Activated gamma-delta T cell treated with anti-CD3 and anti-CD28 coated beads, Interleukin-2, amount 50 U/mL, for 16 hours (primary cell): ENCODE measurements at places on chromosomes 5 and 9.

- no peak for DNase-seq
These were observed 149.7 kb upstream of the COL5A1 start for GRCh38 chr9:134491856-134492255.

- DNase-seq: no peak
These were observed 497.9 kb downstream of the ARHGEF28 start for GRCh38 chr5:74123929-74124328.

DNA sequence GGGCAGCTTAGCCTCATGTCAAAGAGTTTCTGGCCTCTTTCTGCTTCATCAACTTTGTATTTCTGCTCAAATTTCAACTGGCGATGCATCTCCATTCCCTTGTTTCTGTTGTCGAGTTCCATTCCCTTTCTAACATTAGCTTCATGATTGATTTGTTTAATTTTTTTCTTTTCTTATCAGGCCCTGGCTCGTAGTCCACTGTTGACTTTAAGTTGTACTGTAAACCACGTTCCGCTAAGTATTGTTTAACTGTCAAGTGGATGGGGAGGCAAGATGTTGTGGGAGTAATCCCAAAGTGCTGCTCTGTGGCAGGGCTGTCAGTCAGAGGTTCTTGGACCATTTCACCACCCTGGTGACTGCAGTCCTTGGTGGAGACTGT is 309.1 kb downstream of the PSAT1 start:
- DNase-seq: no peak

GRCh38 chr9:93357649-93358048 is 93.8 kb upstream of the FAM120A start:
- no peak for DNase-seq

- no peak for DNase-seq
These were observed 72.0 kb downstream of the ZNF474 start for GRCh38 chr5:122201365-122201764.

GRCh38 chr9:94675008-94675881 is 35.9 kb upstream of the FBP1 start:
- DNase-seq: no peak

DNA sequence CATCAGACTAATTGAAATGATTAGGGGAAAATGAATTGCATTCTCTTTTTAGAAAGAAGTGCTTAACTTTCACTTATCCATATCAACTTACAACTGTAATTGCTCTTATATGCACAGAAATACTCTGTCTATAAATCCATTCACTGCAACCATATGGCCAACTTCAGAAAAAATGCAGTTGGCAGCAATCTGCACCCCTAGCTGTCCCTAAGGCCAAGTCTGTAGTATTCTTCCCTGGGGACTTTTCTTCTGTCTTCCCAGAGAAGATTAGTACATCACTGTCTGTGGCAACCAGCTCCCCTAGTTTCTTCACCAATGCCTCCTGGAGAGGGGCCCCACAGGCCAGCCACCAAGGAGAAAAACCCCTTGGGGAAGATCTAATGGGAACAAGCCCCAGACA is 45.4 kb downstream of the ABCA1 start:
- no peak for DNase-seq

- DNase-seq: no peak
These were observed 65.8 kb downstream of the MCCC2 start for GRCh38 chr5:71652803-71653543.

GRCh38 chr9:90127923-90128322 is 514.7 kb downstream of the DIRAS2 start:
- no peak for DNase-seq

GRCh38 chr5:82884821-82885471 is 192.2 kb downstream of the TMEM167A start:
- DNase-seq: no peak

DNA sequence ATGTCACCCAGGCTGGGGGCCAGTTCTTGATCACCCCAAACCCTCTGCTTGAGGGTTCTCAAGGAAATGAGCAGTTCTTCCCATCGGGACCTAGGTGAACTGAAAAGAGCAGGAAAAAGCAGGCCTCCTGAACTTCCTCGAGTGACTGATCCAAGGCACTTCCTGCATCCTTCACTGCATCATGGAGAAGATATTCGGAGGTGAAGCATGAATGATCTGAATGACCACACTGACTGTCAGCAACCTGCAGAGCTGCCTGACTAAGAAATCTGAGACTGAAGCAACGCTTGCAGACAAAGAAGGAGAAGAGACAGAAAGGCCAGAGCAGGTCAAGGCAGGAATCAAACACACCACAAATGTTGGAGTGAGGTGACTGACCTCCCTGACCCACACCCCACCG is 420.2 kb downstream of the AGTPBP1 start:
- DNase-seq: no peak

DNA sequence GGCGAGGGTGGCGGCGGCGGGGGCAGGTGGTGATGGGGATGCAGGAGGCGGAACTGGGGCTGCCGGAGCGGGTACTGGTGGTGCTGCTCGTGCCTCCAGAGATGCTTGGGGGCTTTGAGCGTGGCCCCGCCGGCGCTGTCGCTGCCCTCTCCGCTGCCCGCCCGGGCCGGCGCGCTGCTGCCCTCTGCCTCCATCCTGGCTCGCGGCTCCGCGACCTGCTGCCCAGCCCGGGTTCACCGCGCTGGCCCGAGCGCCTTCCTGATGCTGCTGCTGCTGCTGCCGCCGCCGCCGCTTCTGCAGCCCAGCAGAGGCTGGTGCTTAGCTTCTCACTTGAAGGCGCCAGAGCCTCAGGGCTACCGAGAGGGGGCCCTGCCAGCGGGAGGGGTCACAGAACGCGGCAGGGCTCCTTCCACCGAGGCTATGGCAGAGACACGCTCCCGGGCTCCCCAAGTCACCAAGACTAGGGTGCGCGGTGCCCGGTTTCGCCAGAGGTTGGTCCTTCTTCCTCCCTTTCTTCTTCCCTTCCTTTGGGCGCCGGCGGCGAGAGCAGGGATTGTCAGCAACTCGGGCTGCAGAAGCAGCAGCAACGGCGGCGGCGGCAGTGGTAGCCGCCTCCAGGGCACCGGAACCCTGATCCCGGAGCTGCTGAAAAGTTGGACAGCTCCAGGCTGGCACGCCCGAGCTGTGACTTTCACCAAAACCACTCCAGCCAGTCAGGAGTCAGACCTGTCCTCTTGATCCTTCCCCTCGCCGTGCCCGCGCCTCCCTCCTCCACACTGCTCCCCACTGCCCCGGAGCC is at the start of gene PDE4D:
Gene PDE4D (minus strand): TSS at position 298 of the 799 bp plus-strand sequence.
- DNase-seq: no peak

GRCh38 chr9:25975667-25976066 is 297.4 kb upstream of the TUSC1 start:
- no peak for DNase-seq

DNA sequence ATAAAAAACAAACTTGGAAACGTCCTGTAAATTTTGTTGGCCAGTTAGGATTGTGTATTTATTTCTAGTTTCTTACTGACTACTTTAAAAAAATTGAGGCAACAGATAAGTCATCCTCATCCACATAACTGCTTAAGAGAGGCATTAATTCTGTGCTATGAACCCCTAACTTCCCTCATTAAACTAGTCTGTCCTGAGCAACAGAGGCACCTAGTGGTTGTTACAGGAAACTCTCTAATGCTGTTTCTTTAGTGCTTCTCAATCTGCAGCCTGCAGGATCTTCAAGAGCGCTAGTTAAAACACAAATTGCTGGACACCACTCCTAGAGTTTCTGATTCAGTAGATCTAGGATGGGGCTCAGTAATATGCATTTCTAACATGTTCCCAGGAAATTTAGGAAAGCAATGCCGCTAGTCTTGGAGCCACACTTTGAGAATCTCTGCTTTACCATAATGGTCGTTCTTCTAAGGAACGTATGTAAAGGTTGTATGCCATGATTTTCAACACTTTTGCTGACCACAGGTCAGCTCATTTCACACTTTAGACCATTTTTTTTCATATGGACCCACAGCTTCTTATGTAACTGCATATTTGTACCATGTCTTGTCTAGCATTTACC is 410.1 kb upstream of the SMARCA2 start:
- DNase-seq: no peak

DNA sequence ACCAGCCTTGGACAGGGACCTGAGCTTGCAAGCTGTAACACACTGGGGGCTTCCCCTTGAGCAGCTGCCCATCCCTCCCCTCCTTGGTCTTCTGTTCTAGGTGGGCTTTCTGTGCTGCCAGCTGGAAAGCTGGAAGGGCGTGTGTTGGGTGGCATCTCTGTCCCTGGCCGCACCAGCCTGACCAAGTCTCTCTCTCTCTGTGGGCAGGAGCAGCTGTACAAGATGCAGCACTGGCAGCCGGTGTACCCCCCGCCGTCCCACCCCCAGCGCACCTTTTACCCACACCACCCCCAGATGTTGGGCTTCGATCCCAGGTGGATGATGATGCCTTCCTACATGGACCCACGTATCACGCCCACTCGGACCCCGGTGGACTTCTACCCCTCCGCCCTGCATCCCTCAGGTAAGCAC is 32.1 kb upstream of the POMT1 start:
- no peak for DNase-seq

GRCh38 chr5:169646856-169647255 is 9.8 kb downstream of the DOCK2 start:
- no peak for DNase-seq

GRCh38 chr5:149277801-149278200 is 6.1 kb downstream of the AFAP1L1 start:
- DNase-seq: no peak

GRCh38 chr5:95401626-95402025 is 10.5 kb downstream of the FAM81B start:
- no peak for DNase-seq

DNA sequence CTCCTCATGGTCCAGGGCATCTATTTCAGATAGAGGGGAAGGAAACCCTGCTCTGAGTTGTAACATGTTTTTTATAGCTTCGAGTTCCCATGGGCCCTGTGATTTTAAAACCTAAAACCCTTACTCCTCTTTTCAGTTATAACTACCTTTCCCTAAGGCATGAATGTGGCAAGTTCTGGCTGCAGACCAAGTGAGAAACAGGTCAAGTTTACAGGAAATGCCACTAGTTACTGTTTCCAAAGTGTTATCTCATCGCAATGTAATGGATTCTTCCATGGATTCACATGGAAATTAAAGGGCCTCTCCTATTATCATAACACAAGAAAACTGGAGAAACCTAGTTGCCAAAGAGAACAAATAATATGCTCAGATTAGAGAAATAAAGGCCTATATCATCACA is 574.5 kb upstream of the GRAMD2B start:
- DNase-seq: no peak

DNA sequence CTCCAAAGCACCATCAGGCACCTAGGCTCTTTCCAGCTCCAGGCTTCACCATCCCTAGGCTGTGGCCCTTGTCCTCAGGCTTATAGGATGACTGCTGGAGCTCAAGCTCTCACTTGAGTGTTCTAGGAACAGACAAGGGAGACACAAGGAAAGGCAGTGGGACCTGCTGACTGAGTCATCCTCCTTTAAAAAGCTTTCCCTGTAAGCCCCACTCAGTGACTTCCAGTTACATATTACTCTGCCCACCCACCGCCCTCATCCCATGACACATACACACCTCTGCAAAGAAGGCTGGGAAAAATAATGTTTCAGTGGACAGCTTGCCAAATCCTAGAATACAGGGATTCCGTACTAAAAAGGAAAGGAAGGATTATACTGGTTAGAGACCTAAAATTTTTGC is 154.2 kb upstream of the ZNF366 start:
- no peak for DNase-seq

DNA sequence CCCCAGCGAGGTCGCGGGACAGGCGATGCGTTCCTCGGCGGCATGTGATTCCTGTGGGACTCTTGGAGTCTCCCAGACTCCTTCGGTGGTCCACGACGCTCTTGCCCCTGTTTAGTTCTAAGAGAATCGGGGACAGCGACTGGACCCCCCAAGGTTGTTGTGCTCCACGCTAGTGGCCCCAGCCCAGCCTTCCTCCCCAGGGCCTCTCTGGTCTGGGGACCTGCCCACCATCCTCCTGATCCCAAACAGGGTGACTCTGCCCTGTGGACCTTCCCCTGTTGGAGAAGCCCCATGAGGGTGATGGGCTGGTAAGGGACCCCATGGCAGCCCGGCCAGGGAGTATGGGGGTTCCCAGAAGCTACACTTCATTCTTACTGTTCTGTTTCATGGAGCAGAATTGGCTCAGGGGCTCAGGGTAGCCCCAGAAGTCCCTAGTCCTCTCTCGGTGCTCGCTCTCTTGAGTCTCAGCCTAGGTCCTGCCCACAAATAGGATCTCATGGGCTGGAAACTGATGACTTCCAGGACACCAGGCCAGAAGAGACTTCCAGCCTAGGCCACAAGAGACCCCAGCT is 880 bp downstream of the CARD19 start:
- DNase-seq: no peak

- DNase-seq: no peak
These were observed 50.9 kb upstream of the ANKH start for GRCh38 chr5:14922456-14922855.

GRCh38 chr5:121982893-121983285 is 21.1 kb downstream of the SRFBP1 start:
- DNase-seq: no peak

DNA sequence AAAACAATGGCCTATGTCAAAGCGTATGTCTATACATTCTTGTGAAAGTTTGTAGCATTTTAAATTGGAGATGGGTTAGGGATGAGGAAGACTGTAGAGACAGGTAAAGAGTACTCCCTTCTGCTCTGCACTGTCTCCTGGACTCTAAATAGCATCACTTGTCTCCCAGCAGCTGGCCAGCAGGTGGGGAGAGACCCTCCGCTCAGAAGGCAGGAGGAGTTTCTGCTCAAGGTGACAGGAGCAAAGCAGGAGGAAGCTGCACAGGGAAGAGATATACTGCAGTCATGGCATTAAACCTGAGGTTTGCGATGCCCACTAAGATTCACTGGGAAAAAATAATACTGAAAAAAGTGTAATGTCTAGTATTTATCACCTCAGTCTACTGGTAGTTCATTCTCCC is 10.7 kb upstream of the ASTN2 start:
- DNase-seq: no peak

DNA sequence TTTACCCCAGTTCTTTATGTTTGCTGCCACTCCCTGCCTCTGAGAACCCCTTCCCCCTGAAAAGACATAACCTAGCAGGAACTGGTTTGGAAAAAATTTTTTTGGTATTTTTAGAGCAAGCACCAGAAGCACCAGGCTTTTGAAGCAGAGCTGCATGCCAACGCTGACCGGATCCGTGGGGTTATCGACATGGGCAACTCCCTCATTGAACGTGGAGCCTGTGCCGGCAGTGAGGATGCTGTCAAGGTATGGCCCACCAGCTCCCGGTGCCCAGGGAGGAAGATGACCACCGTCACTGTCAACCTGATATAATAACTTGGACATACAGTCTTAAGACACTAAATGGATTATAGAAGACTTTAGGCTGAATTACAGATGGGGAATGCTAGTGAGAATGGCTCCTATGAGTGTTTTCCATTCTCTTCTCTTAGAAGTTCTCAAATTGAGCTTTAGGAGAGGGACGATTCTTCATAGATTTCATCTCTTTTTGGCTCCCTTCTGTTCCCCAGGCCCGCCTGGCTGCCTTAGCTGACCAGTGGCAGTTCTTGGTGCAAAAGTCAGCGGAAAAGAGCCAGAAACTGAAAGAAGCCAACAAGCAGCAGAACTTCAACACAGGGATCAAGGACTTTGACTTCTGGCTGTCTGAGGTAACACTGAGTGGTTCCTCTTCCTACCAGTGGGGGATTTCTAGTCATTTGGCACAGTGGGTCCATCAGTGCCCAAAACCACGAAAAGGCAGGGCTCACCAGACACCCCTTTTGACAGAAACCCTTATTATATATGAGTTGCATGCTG is 44.9 kb downstream of the DYNC2I2 start:
- no peak for DNase-seq

GRCh38 chr5:179231309-179231708 is 114.0 kb downstream of the ADAMTS2 start:
- no peak for DNase-seq

GRCh38 chr5:139696167-139696893 is 48.2 kb downstream of the CXXC5 start:
- DNase-seq: no peak

- no peak for DNase-seq
These were observed 229.4 kb downstream of the FSTL4 start for GRCh38 chr5:133382661-133383579.
